Naive thymus-derived CD4-positive, alpha-beta T cell (primary cell): ENCODE measurements at places on chromosomes 6 and 20. TPM values are rescaled to one million over a fixed set of nuclear protein-coding genes. Genes with fewer than 3 reads are reported as not detected.

GRCh38 chr20:39880890-39881289, 808.1 kb downstream of the MAFB start:
- no peak for DNase-seq

DNA sequence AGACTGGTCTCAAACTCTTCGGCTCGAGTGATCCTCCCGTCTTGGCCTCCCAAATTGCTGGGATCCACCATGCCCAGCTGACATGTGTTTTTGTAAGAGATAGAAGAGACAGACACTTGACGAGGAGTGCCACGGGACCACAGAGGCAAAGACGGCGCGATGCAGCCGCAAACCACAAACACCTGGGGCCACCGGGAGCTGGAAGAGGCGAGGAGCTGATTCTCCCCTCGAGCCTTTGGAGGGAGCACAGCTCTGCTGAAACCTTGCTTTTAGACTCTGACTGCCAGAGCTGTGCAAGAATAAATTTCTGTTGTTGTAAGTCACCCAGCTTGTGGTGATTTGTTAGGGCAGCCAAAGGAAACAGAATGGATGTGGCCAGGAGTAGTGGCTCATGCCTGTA, 46.9 kb downstream of the TFAP2C start:
- no peak for DNase-seq

DNA sequence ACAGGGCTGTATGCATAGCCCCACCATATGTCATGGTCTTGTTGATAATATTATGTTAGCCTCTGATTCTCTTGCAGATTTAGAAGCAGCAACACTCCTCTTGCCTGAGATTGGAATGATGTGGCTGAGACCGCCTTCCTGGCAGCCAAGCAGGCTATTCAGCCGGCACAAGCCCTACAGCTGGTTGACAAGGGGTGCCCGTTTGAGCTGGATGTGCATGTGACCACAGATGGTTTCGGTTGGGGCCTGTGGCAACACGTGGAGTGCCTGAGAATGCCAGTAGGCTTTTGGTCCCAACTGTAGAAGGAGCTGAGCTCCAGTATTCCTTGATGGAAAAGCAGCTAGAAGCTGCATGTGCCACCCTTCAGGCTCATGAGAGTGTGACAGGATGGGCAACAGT, 303.6 kb upstream of the POU3F2 start:
- DNase-seq = no peak

GRCh38 chr6:39758905-39759605, 33.1 kb upstream of the DAAM2 start:
- no peak for DNase-seq

GRCh38 chr6:22045261-22045912, 251.4 kb downstream of the PRL start:
- DNase-seq = no peak

DNA sequence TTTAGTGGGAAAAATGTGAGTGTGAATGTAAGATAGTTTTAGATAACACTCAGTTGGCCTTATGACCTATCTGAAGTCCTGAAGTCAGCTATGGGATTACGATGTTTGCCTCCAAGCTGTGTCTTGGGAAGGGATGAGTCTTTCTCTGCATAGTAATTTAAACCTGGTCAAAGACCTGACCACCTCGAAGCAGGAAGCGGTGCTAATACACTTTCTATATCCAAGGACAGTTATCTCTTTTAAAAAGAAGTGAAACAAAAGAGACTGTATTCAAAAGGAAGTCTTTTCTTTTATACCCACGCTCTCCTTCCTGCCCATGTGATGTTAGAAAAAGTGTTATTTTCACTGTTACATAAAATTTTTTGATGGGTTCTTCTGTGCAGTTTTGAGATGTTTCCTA, 94.9 kb downstream of the JARID2 start:
- DNase-seq = no peak

DNA sequence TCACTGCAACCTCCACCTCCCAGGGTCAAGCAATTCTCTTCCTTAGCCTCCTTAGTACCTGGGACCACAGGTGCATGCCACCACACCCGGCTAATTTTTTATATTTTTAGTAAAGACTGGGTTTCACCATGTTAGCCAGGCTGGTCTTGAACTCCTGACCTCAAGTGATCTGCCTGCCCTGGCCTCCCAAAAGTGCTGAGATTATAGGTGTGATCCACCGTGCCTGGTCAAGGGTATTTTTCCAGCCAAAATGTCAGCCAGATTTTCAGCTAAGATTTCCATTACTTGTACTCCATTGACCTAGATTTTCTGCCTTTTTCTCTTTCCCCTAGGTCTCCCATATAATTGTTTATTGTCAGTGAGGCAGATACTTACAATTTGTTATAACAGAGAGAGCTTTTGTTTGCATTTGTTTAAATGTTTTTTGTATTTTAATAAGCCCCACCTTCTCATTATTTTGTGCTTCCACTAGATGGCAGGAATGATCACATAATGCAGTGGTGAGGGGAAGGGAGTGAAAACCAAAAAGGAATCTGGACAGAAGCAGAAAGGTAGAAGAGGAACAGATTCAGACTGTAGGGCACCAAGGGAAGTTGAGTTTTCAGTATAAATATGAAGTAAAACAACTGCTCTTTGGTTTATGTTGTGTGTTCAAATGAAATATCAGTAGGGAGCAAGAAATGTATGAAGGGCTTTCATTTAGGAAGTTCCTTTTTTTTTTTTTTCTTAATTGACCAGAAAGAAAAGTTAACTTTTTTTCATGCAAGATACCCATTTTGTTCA, 29.7 kb downstream of the RPF2 start:
- DNase-seq = peak; percentile 25

- no peak for DNase-seq
These were observed 49.4 kb upstream of the BCAS1 start for GRCh38 chr20:54119744-54120143.

FKBP1A gene
- 93.1 TPM for total RNA-seq

ELOVL5 gene
- 49.7 TPM for total RNA-seq

CST2 gene
- not detected for total RNA-seq

SCUBE3 gene
- total RNA-seq = not detected in 2 replicates

PANK2 gene
- 69.7 TPM for total RNA-seq
